T-helper 17 cell (primary cell): ENCODE measurements at places on chromosomes 11 and 22. TPM values are rescaled to one million over a fixed set of nuclear protein-coding genes. Genes with fewer than 3 reads are reported as not detected.

The APOL1 gene
- 12.5 TPM for total RNA-seq

GRCh38 chr22:28977481-28977971 lies 84.1 kb downstream of the C22orf31 start:
- DNase-seq, result no peak

DNA sequence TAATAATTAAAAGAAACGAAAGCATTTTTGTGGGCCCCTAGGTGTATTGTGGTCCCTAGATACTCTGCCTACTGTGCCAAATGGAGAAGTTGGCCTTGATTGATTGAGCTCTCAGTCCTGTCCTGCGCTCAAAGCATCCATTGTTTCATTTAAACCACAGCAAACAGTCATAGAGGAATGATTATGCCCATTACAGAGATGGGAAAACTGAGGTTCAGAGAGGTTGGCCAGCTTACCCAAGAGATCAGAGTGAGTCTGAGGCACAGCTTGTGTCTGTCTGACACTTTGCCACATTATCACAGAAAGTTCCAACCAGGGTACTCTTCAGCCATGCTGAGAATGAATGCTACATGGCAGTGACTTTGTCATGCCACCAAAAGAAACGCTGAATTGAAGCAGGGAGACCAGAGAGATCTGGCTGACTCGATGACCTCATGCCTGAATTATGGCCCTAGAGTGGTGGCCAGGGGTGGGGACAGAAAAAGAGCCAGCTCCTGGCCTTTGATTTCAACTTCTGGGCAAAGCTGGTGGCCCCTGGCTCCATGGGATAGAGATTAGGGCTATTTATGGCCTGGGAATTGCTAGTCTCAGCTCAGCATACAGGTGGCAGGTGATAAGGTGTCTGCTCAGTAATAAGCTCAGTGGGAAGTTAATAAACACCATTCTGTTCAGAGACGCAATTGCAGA lies 180.5 kb downstream of the MIAT start:
- DNase-seq, result no peak

DNA sequence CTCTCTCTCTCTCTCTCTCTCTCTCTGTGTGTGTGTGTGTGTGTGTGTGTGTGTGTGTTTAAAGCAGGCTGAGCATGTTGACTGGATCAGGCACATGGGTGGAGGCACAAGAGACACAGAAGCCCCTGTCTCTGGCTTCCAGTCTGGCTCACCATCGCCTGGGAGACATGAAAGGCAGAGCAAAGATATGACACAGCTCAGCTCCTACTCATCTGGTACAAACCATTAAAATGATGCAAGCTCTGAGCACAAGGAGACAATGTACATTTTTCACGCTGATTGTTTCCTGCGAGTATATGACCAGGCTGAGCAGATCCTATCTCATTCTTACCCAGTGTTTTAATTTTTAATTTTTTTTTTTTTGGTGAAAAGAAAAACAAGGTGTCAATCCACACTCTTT lies 9.5 kb downstream of the SLC6A5 start:
- DNase-seq, result no peak

GRCh38 chr11:7690648-7691047 lies 15.6 kb downstream of the OVCH2 start:
- DNase-seq, result no peak

- no peak for DNase-seq
These were observed 88.1 kb downstream of the SBF2 start for GRCh38 chr11:10205928-10206327.

The SGSM1 gene
- 0.70 TPM for total RNA-seq

The KCNK4 gene
- total RNA-seq, result not detected
